Sciatic nerve (tissue), 2 donors: ENCODE measurements at places on chromosomes 6 and 20. TPM values are rescaled to one million over a fixed set of nuclear protein-coding genes. Genes with fewer than 3 reads are reported as not detected.

DNA sequence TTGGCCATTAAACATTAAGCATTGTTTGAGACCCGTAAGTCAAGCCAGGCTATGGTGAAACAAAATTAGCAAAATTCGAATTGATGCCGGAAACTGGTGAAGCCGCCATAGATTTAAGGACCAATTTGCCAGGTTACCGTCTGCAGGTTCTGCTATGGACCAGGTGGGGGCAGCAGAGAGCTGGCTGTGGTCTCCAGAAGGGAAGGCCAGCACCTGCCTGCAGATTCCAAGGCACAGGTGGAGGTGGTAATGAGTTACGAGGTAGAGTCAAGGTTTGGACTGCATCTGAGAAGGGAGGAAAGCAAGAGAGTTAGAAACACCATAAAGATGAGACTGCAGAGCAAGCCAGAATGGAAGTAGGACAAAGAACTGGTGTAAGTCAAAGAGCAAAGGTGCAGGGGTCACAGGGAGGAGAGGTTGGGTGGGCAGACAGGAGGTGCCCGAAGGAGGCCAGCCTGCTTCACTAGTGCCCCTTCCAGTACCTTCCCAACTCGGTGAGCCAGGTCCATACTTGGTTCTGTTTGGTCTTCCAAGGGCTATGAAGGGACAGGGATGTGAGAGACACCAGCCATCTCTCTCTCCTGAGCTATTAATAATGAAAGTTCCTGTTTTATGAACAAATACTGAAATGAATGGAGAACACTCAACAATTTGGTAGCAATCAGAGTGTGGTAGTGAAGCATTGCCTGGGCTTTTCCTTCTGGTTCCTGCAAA is 131.6 kb upstream of the ESR1 start:
- DNase-seq, result no peak

DNA sequence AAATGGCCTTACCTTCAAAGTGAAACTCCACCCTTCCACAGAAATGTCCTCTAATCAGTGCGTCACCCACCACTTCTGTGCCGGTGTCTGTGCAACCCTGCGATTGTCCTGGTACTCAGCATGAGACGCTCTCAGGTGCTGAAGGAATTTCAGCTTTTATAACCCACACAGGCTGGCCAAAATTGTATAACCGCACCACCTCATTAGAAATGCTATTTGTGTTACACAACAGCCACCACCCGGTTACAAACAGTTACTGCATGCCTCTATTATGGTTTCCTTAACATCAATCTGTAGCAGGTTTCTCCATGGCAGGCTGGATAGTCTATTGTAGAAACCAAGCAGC is 51.5 kb downstream of the SLC23A2 start:
- no peak for DNase-seq

RIN2 gene
- total RNA-seq, result 94.9 TPM

SLC17A3 gene
- not detected for total RNA-seq
